Central memory CD4-positive, alpha-beta T cell (primary cell): ENCODE measurements at places on chromosomes 3 and 15.

- no peak for DNase-seq
Observed at GRCh38 chr3:67846166-67846565, 191.8 kb upstream of the SUCLG2 start.

GRCh38 chr15:80182611-80183261 lies 29.9 kb downstream of the FAH start:
- DNase-seq: no peak

GRCh38 chr3:187498211-187498724 lies 130.1 kb downstream of the RTP4 start:
- DNase-seq: no peak

DNA sequence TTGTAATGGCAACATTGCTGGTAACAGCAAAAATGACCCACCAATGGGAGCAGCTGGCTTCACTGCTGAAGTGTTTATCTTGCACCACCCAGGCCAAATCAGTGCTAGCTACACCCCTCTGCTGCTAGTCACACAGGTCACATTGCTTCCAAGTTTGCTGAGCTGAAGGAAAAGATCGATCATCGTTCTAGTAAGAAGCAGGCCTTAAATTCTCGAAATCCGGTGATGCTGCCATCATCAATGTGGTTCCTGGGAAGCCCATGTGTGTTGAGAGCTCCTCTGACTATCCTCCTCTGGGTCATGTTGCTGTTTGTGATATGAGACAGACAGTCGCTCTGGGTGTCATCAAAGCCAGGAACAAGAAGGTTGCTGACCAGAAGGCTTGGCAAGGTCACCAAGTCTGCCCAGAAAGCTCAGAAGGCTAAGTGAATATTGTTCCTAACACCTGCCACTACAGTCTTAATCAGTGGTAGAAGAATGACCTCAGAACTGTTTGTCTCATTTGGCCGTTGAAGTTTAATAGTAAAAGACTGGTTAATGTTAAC lies 21.2 kb downstream of the TM4SF4 start:
- DNase-seq: no peak

DNA sequence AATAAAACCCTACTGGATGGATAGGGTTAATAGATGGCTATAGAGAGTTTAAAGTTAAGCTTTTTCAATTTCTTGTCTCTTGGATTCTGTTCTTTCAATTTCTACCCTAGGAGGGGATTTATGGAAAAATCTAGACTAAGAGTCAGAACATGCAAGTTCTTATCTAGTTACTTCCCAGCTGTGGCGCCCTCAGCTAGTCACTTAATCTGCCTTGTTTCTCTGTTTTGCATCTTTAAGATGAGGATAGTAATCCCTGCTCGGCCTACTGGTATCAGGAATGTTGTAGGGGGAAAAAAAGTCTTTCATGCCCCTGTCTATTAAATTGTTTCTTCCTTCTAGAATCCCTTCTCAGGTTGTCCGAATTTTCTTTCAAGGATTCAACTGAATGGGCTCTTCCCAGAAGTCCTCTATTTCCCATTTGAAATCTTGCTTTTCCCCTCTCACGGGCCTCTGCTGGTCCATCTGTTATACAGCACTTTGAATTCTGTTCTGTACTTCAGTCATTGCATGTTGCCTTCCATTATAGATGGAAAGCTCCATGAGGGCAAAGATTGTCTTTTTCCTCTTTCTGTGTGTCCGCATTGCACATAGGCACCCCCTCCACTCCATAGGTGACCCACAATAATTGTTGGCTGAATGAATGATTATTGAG lies 4.4 kb downstream of the KCTD6 start:
- DNase-seq: no peak

- DNase-seq: no peak
Observed at GRCh38 chr3:59654480-59655417, 604.9 kb upstream of the CFAP20DC start.

DNA sequence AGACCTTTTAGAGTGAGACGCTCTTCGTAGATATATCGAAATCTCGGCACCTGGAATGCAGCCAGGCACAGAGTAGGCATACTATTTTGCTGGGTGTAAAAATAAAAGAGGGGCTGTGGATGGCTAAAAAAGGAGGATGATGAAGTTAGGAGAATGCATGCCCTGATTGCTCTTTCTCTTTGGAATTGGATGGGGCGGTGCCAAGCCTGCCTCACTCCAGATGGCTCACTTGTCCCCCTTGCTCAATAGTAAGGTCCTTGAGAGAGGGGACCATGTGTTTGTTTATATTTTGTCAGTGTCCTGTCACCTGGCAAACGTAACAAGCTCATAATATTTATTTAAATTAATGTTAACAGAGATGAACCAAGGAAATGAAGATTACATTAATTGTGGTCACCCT lies 33.0 kb downstream of the SNRK start:
- DNase-seq: no peak

GRCh38 chr3:9302425-9303181 lies 53.2 kb upstream of the SRGAP3 start:
- DNase-seq: peak; percentile 68

DNA sequence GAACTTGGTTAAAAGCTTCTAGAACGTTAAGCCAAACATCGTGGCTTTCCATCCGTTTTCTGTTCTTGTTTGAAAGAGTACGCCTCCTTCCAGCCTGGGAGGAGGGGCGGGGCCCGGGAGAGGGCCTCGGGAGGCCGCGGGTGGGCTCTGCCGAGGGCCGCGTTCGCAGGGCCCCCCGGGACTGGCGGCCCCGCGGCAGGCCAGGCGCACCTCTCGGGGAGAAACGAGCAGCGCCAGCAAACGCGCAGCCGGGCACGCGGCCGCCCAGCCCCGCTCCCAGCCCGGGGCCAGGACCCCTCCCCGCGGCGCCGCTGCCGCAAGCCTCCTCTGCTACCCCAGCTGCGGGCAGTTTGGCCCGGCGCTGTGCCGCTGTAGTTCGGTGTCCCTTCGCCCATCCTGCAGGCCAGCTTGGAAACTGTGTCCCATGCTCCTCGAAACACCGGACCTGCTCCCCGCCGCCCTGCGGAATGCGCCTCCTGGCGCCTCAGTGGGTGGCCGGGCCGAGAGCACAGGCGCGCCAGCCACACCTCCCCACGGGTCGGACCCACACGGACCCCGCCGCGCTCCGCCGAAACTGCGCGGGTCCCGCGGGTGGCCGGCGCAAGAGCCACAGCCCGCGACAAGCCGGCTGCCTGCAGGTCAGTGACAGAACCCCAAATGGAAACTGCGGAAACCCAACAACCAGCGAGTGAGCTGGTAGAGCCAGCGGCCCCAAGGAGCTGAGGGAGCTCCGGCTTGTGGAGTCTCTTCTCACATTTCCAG lies 2.3 kb downstream of the OCA2 start:
- no peak for DNase-seq

- DNase-seq: no peak
Observed at GRCh38 chr3:105315144-105315543, 51.6 kb upstream of the ALCAM start.

DNA sequence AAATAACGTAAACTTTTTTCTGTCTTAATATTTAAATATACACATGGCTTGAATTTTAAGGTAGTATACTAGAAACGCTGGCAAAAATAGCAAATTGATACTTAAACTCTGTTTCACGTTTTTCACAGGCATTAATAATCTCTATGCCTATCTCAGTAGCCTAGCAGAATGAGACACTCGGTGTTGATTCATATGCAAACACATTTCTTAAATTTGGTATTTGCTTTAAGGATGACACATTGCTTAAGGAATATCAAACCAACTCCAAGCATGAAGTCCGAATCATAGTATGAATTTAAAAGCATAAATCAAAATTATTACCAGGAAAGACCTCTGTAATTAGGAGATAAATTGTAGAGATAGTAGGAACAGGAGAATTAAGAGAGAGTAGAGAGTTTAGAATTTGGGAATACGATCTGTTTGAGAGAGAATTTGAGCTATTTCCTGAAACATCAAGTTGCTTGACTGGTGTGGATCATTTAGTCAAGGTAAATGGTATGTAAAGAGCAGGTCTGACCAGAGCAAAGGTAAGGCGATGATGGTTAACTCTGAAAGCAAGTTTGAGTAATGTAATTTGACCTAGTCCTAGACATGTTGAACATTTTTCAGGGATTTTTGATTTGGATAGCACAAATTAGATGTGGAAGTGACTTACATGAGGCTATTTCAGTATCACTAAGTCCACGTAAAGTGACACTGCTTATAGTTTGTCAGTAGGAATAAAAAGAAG lies 236.1 kb downstream of the ROBO1 start:
- DNase-seq: no peak

- no peak for DNase-seq
Observed at GRCh38 chr15:40065166-40065565, 26.2 kb upstream of the SRP14 start.

- no peak for DNase-seq
Observed at GRCh38 chr15:70281261-70281810, 183.6 kb upstream of the TLE3 start.

- no peak for DNase-seq
Observed at GRCh38 chr3:186668426-186668825, 2.6 kb downstream of the HRG start.

DNA sequence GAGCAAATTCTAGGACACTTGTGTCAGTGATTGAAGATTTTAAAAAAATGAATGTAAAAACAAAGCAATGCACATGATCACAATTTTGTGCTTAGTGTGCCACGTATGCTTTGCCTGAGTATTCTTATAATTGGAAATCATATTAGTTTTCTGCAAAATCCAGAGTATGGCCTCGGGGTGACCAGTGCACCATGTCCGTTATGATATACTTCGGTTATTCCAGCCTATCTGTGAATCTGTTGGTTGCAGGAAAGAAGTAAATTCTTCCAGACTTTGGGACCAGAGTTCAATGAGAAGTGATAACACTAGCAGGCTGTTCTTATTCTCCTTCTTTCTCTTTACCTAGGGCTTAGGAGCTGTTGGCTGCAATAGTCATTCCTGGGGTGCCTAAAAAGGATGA lies 152.0 kb upstream of the TMC3 start:
- DNase-seq: no peak

DNA sequence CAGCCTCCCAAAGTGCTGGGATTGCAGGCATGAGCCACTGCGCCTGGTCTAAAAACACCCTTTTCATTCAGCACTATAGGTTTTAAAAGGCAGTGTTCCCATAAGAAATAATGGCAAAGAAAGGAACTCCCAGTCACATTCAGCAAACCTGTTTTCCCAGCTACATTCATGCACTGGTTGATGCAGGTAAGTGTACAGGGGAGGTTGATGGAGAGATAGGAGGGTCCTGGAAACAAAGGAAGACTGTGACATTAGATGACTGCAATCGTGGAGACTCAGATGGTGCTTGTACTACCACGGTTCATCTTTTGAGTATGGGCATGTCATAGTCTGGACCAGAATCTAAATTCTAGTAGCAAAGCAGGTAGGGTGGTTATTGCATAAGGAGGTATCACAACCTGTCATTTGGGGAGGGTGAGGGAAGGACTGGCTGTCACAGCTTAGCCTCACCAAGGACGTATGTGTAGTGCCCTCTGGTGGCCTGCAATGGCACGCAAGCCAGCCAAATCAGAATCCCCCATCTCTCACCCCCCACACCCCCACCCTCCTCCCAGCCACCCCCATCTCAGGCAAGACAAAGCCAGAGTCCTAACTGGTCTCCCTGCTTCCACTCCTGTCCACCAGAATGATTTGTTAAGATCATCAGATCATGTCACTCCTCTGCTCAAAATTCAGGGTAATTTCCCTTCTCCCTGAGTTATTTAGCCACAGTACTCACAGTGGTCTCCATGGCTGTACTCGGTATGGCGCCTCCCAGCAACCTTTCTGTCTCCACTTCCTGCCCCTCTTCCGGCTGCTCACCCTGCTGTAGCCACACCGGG lies 28.8 kb upstream of the UBL7 start:
- peak; percentile 43 for DNase-seq

- no peak for DNase-seq
Observed at GRCh38 chr3:147361454-147362420, 44.6 kb downstream of the ZIC4 start.

GRCh38 chr15:60905587-60905986 lies 323.5 kb downstream of the RORA start:
- peak; percentile 28 for DNase-seq

DNA sequence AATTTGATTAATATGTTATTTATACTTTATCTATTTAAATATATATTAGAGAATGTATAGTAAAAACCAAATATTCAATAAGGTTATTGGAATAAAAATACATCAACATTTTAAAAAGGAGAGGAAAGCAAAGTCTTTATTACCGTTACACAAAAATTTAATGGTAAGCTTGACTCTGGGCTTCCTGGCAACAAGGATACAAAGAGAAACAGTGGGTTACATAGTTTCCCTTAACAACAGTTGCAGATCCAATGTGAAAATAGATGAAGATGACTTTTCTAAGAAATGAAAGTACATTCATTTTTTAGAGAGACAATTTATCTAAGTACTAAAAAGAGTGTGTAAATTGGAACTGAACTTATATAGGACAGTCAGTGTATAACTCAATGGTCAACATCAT lies 6.0 kb upstream of the PHLDB2 start:
- DNase-seq: no peak

GRCh38 chr15:33358306-33358705 lies 47.5 kb downstream of the RYR3 start:
- no peak for DNase-seq

DNA sequence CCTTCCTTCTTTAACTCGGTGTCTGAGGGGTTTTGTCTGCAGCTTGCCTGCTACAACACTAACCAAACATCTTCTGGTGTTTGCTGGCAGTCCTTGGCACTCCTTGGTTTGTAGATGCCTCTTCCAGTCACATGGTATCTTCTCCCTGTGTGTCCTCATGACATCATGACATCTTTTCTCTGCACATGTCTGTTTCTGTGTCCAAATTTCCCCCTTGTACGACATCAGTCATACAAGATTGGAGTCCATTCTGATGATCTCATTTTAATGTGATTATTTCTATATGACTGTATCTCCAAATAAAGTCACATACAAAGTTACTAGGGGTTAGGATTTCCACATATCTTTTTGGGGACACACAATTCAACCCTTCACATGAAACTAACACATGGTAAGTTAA lies 152.3 kb upstream of the LRRN1 start:
- DNase-seq: no peak

DNA sequence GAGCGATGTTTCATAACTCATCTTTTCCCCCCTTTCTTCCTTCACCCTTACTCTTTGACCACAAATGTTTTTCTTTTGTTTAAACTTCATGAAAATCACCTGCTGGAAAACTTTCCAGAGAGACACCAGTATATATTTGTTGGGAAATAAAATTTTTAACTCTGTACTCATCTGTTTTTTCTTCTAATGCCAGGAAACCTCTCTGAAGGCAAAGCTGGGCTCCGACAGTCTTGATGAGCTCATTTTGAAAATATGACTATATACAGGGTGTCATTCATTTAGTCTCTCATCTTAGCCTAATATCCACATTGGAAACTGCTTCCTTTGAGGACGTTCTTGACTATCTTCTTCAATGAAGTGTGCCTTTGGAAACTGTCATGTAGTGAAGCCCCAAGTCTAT lies 339.6 kb upstream of the ROBO2 start:
- no peak for DNase-seq

GRCh38 chr3:9105421-9105820 lies 142.1 kb upstream of the RAD18 start:
- no peak for DNase-seq
